ENCODE measurements at places on chromosomes 4 and X.

DNA sequence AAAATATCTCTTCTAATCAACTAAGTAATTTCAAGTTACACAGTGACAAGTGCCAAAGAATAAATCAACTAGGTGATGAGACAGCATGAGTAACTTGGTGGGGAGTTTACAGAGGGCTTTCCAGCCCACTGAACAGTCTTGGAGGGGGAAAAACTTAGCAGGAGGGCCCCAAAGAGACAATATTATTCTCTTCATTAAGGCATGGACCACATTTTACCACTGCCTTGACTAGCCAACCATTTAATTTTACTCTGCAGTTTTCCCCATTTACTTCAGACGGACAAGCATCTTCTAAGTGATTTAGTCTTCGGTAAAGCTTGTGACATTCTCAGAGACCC, 25.3 kb upstream of the GATB start:
- no peak for DNase-seq

GRCh38 chrX:155221351-155221750, 5.1 kb downstream of the VBP1 start:
- no peak for DNase-seq

- DNase-seq = no peak
Measured at GRCh38 chr4:87042986-87043820, 108.4 kb downstream of the AFF1 start.

GRCh38 chr4:110815950-110816349, 193.1 kb upstream of the PITX2 start:
- no peak for DNase-seq

DNA sequence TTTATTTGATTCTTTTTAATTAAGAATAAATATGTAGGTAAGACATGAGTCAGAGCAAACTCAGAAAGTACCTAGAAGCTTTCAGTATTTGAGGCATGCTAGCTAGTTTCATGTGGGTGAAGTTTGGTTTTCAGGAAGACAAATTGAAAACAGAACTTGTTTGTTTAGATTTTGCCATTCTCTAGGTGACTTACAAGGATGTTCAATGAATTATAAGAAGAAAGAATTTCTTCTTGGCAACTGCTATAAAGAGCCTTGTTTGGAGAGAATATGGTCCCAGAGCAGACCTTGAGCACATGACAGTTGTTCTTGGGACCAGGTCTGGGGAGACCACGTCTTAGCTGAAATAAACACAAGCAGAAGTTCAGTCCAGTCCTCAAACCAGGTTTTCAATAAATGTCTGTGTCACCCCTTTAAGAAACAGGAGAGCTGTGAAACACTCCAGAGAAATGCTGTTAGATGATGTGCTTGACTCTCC, 38.0 kb upstream of the IL21 start:
- no peak for DNase-seq

DNA sequence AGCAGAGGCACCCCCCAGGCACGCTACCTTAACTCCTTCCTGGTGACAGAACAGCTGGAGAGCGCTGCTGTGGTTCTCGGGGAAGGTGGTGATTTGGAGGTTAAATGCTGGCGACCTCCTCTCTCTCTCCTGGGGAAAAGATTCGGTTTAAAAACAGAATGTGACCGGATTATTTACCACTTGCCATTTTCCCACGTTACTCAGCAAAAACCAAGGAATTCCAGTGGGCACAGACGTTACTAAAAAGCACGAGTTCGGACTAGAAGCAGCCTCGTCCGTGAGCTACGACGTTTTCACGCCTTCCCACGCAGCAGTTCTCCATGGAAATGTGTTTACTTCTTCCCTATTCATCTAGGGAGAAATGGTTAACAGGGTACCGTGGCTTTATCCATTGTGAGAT, 32.3 kb upstream of the C4orf50 start:
- DNase-seq = no peak

DNA sequence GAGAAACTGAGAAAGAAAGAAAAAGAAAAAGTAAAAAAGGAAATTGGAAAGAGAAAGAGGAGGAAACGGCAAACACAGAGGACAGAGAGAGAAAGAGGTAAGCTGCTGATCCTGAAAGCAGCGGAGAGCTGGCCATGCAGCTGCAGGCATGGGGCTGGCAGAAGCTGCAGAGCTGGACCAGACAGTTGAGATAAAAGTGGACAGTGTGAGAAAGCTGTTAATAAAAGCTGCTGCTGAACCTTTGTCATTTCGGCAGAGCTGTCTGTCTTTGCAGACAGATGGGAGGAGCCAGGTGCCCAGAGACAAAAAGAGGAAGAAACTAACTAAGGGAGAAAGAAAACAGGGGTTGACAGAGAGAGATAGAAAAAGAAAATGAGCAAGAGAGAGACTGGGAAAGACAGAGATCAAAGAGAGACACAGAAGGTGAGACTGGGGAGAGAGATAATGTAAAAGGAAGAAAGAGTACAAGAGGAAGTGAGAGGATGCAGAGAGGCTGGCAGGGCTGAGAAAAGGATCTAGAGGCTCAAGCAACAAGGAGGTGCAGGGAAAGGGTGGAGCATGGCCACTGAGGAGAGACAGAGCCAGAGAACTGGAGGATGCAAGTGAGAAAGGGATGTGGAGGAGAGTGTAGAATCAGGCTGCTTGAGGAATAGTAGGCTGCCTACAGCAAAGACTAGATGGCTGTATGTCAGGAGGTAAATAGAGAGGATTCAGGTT, 376.8 kb upstream of the FGF16 start:
- no peak for DNase-seq

- no peak for DNase-seq
Measured at GRCh38 chr4:55876387-55876786, 22.9 kb downstream of the EXOC1 start.

GRCh38 chr4:145319751-145320150, 139.4 kb upstream of the OTUD4 start:
- DNase-seq = no peak

Measured in inflammatory macrophage treated with lipopolysaccharide for 1 hour (primary cell).